ENCODE measurements at places on chromosomes 3 and 15. TPM values are rescaled to one million over a fixed set of nuclear protein-coding genes. Genes with fewer than 3 reads are reported as not detected.

SI gene
- total RNA-seq, result not detected

IGSF10 gene
- 0.18 TPM for total RNA-seq

KCNMB3 gene
- 2.7 TPM for total RNA-seq

TM6SF1 gene
- total RNA-seq, result 0.49 TPM

DIPK2A gene
- total RNA-seq, result 42.7 TPM

SUCNR1 gene
- 0.11 TPM for total RNA-seq

CCDC80 gene
- total RNA-seq, result 21.7 TPM

TKT gene
- 112 TPM for total RNA-seq

DNA sequence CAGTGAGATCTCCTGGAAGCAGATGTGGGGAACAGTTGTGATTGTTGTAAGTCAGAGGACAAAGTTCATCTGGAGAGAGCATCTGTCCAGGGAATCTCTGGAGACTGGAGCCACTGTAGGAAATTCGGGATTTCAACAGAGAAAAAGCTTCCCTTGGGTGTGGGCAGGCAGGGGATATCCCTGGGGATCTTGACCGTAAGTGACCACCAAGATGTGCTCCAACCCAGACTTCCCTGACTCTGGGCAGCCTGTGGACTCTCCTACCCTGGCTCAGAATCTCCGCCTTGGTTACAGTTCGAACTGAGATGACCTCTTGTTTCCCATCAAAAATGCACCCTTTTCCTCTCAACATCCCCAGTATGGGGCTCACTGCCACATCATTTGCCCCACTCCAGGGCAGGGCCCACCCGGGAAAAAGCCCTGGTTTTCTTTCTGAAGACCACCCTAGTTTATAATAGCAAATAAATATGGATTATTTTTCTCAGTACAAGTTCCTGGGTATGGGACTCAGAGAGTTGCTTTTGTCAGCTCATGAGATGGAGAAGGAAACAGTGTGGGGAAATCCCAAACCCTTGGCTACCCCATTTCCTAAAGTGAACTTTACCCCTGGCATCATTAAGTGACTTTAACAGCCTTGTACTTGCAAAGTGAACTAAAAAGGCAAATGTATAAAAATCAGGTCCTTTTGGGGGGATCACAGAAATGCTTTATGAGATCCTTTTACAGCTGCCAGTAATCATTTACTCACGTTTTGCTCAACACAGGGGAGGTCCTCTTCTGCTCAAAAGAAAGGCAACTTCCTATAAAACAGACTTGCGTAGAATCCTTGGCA lies 89.9 kb downstream of the CCNL1 start:
- peak; percentile 22 for DNase-seq

DNA sequence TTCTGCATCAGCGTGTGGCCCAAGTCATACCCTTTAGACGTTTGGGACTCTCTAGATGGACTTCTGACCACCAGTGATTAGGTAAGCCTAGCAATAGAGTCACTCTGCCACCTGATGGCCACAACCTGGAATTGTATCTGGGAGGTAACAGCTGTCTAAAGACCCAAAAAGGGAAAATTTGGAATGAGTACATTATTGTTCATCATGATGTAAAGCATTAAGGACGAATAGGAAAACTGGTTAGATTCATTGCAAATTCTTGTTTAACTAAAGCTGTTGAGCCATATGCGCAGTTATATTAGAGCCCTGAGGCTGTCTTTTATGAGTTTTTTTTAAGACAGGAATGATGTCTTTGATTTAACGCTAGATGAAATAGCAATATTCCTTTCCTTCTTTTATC lies 63.6 kb downstream of the FAM81A start:
- peak; percentile 67 for DNase-seq

- peak; percentile 69 for DNase-seq
Measured at GRCh38 chr15:66936109-66936860, 129.1 kb upstream of the SMAD3 start.

- no peak for DNase-seq
Measured at GRCh38 chr3:62210011-62210410, 163.3 kb downstream of the FEZF2 start.

DNA sequence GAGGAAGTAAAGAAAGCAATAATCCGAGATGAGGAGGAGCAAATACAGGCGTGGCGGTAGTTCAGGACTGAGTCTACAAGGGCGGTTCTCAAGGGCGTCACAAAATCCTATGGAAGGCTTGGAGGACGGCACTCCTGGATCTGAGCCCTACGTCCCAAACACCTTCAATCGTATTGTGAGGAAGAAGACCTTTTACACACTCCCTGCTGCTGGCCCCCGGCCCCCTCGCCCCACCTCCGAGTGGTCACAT lies 747 bp downstream of the PLD1 start:
- DNase-seq, result peak; percentile 78

GRCh38 chr15:91331581-91331980 lies 231.5 kb downstream of the SV2B start:
- no peak for DNase-seq

DNA sequence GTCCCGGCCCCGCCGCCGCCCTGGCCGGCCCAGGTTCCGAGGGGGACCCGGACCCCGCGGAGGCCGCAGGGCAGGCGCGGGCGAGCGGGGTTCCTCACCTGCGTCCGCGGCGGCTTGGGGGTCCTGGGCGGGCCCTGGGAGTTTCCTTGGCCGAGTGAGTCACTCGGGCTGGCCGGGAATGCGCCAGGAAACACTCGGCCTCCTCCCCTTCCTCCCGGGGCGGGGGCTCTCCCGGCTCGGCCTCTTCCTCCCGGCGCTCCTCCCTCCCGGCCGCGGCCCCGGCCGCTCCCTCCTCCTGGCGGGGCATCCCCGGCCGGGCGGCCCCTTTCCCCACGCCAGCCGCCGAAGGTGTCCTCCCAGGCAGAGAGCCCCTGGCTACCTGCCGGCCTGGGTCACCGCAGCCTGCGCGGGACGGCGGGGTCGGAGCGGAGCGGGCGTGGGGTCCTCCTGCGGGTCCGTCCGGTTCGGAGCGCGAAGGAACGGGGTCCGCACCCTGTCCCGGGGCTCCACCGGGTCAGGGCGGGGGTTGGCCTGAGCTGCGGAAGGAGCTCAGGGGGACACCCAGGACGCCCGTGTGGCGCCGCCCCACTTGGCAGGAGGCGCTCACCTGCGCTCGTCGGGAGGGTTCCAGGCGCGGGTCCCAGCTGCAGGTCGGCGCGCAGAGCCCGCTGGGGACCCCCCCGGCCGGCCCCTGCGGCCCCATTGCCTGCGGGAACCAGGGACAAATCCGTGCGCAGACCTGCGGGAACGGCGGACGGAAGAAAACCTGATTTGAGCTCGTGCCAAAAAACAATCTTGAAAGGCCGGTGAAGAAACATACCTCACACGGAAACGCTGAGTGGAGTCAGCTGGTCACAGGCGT lies at the start of gene CYFIP1:
Gene CYFIP1 (minus strand): TSS at position 180 of the 862 bp plus-strand sequence. CDS start 33,083 bp downstream, outside the sequence.
- peak; percentile 87 for DNase-seq

GRCh38 chr15:58583171-58583908 lies 151.5 kb downstream of the LIPC start:
- no peak for DNase-seq

DNA sequence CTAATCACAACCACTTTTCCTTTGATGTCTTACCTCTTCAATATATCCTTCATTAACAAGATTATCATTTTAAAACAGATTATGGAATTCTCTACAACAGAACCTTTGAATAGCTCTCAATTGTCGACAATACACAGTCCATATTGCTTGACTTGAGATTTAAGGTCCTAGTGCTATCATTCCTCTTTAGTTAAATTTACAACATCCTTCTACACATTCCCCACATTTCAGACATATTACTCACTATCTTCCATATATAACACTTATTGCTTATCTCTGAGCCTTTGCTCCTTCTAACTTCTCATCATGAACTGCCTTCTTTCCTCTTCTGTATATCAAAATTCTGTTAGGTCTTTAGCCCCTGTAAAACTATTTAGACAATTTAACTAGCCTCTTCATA lies 247.0 kb downstream of the STXBP5L start:
- DNase-seq, result no peak

DNA sequence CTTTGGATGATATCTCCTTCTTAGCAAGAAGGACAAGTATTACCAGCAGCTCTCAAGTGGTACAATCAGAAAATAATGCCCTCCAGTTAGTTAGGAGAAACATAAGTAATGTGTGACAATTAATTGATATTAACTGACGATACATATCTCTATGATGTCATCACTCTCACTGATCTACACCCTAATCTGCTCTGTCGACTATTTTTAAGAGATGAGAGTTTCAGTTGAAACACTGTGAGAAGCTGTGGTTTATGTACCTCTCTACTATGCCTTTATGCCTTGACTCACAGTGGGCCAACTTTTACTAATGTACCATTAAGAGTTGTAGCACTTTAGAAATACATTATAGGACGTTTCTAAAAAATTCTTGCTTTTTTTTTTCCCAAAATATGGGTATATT lies 8.6 kb downstream of the CEP152 start:
- DNase-seq, result no peak

- no peak for DNase-seq
Measured at GRCh38 chr15:94791510-94791909, 560.1 kb downstream of the MCTP2 start.

GRCh38 chr15:65986416-65986815 lies 117.1 kb downstream of the RAB11A start:
- DNase-seq, result no peak

DNA sequence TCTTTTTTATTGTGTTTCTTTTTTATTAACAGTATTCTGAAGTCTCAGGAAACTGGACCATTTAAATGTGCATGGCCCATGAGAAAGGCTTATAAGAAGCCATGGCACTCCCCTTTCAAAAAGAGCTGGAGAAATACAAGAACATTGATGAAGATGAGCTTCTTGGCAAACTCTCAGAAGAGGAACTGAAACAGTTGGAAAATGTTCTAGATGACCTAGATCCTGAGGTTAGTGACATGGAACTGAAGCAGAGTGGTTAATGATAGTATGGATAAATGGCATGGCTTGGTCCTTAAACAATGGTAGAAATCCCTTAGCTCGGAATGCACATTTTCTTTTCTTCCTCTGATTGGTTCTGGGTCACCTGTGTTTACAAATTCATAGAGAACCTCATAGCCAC lies 14.9 kb downstream of the TMOD2 start:
- no peak for DNase-seq

DNA sequence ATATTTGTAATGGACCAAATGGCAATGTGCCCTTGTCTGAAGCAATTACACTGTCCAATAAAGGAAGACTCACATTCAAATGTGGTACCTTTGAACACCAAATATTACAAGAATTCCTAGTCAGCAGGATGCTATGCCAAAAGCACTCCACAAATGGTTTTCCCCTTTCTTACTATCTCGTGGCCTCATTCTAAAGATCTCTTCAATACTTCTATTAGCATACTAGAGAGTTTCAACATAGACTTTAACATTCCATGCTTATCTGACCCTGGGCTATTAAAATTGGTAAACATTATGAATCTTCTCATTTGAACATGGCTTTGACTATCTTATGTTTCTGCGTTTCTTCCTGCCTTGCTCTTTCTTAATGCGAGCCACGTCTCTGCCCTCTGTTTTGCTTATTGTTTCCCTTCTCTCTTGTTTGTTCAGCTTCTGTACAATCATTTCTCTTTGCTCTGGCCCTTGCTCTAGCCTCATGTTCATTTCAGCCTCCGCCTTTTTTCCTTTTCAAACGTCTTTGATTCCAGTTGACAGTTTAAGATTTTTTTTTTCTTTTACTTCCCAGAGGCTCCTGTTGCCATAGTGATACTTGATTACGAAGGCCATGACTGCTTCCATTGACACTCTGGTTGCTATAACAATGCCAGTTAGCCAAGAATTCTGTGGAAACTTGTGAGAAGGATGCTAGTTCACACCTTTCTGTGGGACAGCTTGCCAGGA lies 49.5 kb upstream of the SLC9A9 start:
- DNase-seq, result peak; percentile 92
